ENCODE measurements at places on chromosomes 11 and 22. TPM values are rescaled to one million over a fixed set of nuclear protein-coding genes. Genes with fewer than 3 reads are reported as not detected.

Gene GDPD5
- 76.9 TPM for total RNA-seq

Gene SLC22A8
- not detected for total RNA-seq

Gene FAU
- 1,477 TPM for total RNA-seq

Gene TRIM49
- not detected for total RNA-seq

Gene A4GALT
- not detected for total RNA-seq

Gene ALKBH3
- total RNA-seq: 34.1 TPM

Gene OR6T1
- total RNA-seq: not detected

Gene RTN4RL2
- 1.1 TPM for total RNA-seq

Gene MMP10
- not detected for total RNA-seq

Gene GSTT4
- not detected for total RNA-seq

Gene MS4A12
- not detected for total RNA-seq

Gene ANO1
- total RNA-seq: not detected

Gene OR8G5
- not detected for total RNA-seq

Gene OR52E8
- total RNA-seq: not detected

Gene KCNA4
- not detected for total RNA-seq

Gene APOA4
- not detected for total RNA-seq

Gene MICAL2
- 22.9 TPM for total RNA-seq

Gene PANX2
- 0.26 TPM for total RNA-seq

Gene SCARF2
- total RNA-seq: 2.9 TPM

Gene SHISAL1
- not detected for total RNA-seq

Gene OR8G1
- not detected for total RNA-seq

Gene MRGPRX3
- total RNA-seq: not detected

Gene NELL1
- total RNA-seq: not detected

Gene VSIG2
- total RNA-seq: 0.98 TPM

Gene CRYBB1
- total RNA-seq: not detected

Gene OR52A1
- total RNA-seq: not detected

Gene OR52N4
- total RNA-seq: 2.3 TPM

Gene OR52K1
- total RNA-seq: not detected

Gene TREH
- total RNA-seq: not detected

Gene TEX12
- not detected for total RNA-seq

Gene APOL3
- total RNA-seq: 181 TPM

Gene KIRREL3
- total RNA-seq: not detected

Gene GRIK4
- not detected for total RNA-seq

Gene OR5B21
- 0.90 TPM for total RNA-seq

Gene NNMT
- not detected for total RNA-seq

Gene SNX32
- 1.2 TPM for total RNA-seq

Gene GLYAT
- total RNA-seq: not detected

Gene CELSR1
- 1.6 TPM for total RNA-seq

Gene FIBIN
- not detected for total RNA-seq

Gene CLDN5
- not detected for total RNA-seq

Gene VPS11
- total RNA-seq: 59.5 TPM

Gene MYBPC3
- not detected for total RNA-seq

Gene MUC2
- 0.53 TPM for total RNA-seq

Gene OR5T2
- not detected for total RNA-seq

Gene FANCF
- 10.2 TPM for total RNA-seq

Gene ALDH3B1
- total RNA-seq: 0.53 TPM

Gene CRYAB
- total RNA-seq: 0.38 TPM

All from T-cell (primary cell).